ENCODE measurements at places on chromosomes 2 and 18.
A peak's percentile ranks its signal among the peaks of the same experiment; 100 is the strongest.

DNA sequence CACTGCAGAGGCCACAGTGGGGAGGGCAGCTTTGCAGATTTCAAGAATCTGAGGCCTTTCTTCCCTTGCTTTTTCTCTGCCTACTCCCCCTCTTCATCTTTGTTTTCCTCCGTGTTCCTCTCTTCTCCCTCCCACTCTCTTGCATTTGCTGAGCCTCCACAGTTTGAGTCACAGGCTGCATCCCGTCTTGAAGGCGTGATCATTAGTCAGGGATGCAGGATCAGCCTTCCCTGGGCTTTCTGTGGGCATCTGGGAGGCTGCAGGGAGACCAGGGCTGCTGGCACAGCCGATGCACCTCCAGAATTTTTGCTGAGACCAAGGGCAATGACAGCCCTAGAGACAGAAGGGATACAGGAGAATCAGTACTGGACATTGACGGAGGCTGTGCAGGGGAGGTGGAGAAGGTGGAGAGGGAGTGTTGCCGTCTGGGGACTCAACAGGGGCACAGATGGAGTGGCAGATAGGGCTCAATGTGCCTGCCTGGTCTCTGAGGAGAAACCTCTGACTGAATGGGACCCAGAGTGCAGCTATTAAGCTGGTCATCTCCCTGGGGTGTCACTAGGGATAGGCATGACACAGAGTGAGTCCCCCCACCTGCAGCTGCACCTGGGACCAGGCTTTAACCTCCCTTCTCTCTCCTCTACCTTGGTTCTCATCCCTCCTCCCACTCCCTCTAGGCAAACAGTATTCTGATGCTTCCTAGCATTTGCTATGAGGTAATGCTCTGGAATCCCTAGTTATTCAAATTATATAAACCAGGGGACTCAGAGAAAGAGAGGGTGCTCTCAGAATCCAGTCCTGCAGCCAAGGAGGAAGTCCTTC lies 29.0 kb upstream of the DNAJC27 start:
- no peak for DNase-seq

- DNase-seq, result no peak
Measured at GRCh38 chr2:128469875-128470274, 151.2 kb upstream of the HS6ST1 start.

GRCh38 chr2:230582851-230583283 lies 129.8 kb upstream of the CAB39 start:
- DNase-seq, result peak; percentile 65

DNA sequence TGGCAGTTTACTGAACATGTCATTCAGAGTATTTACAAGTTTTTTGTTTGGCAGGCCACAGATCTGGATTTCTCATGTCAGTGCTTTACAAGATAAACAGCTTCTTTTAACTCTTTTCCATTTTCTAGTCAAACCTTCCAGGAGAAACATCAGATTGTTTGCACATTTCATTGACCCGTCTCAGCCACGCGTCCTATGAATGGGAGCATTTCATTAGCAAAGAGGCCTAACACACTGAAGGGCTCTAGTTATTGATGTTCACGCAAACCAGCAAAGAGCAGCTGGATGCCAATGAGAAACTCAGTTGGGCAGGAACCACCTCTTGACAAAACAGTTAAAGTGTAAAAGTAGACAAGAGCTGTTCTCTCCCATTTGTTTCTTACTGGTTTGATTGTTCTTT lies 29.2 kb upstream of the MFF start:
- DNase-seq, result no peak

DNA sequence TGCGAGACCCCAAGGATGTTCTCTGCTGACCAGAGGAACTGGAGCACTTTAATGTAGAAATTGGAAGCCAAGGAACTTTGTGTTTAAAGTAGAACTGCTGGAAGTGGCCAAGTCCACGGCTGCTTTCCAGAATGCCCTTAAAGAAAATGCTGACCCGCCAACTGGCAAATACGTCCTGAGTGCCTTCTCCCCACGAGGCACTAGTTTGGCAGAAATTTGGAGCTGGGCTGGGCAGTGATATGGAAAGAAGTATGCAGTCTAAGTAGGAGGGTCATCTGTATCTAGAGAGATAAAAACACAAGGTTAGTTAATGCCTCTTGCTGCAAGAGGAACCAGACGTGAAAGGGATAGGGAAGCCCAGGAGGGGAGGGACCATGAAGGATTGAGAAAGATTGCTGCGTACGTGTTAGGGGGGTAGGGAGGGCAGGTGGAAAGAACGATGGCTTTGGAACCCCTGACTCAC lies 59.3 kb upstream of the RFX8 start:
- DNase-seq, result no peak

- no peak for DNase-seq
Measured at GRCh38 chr2:224405412-224405811, 3.5 kb upstream of the FAM124B start.

- no peak for DNase-seq
Measured at GRCh38 chr18:37138456-37138855, 309.5 kb downstream of the KIAA1328 start.

DNA sequence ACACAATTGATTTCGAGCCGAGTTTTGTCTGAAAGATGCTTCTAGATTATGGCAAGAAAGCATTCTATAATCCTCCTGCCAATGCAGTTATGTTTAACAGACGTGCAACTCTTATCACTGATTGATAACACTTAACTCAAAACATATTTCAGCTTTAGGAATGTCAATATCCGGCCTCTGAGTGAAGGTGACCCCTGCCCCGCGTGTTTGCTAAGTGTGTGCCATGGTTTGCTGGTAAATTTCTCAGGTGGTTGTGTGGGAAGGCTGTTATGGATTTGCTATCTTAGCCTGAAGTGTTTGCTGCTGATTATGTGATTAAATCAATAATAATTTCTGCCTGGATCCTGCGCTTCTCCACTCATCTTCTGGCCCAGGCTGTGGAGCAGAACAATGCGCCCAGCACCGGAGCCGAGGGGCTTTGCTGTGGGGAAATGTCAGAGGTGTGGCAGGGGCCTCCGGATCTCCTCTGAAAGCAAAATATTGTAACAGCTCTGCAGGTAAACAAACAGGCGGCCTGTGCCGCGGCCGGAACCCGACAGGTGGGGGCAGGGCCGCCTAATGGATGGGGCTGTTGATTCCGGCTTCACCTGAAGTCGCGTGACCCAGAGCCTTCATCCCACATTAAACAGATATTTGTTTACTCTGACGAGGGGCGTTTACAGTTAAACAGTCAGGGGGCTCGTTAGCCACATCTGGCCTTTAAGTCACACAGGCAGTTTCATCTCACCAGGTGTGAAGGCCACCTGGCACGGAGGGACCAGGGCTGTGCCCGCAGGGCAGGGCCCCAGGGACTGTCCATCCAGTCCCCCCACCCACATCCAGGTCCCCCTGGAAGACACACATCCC lies 210.7 kb upstream of the SALL3 start:
- no peak for DNase-seq

- DNase-seq, result no peak
Measured at GRCh38 chr2:178704876-178705275, 102.3 kb downstream of the TTN start.

DNA sequence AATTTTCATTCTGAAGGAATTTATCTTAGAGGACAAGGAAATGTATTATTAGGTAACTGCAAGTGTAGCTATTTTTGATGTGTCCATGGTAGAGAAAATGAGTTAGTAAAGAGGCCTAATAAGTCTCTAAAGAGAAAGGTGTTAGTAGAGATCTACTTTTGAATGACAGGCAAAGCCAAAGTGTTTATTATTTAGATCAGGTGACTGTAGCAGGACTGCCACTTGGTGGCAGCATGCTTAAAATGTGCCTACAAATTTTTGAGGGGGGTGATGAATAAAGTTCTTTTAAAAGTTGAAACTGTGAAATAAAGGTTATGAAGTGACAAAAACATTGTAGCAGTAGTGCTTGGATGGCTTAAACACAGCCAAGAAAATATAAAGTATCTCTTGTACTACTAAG lies 421.5 kb upstream of the MEIS1 start:
- DNase-seq, result no peak

DNA sequence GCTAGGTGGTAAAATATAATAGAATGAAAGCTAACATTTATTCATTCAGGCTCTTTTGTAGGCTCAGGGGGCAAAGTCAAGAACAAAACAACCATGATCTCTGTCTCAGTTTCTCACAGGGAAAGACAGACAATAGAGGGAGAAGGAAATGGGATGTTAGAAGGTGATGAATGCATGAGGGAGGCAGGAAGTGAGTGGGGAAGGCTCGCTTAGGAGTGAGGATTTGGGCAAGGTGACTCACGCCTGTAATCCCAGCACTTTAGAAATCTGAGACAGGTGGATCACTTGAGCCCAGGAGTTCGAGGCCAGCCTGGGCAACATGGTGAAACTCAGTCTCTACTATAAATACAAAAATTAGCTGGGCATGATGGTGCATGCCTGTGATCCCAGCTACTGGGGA lies 88.4 kb downstream of the CTIF start:
- no peak for DNase-seq

- DNase-seq, result no peak
Measured at GRCh38 chr18:54774981-54775665, 53.2 kb upstream of the RAB27B start.

DNA sequence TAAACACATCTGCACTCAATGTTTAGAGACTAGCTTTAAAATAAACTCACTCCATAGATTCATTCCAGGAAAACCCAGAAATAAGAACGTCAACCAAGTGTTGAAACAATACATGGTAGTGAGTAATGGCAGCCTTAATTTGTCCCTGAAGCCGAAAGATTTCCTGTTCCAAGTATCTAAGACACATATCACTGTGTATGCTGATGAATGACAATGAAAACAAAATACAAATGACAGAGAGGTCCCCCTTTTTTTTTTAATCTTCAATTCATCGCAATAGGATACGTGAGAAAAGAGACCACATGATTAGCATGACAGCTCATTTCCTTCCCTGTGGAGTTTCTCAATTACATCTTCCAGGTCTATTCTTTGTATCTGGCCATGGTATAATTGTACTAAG lies 160.5 kb upstream of the STK17B start:
- no peak for DNase-seq

DNA sequence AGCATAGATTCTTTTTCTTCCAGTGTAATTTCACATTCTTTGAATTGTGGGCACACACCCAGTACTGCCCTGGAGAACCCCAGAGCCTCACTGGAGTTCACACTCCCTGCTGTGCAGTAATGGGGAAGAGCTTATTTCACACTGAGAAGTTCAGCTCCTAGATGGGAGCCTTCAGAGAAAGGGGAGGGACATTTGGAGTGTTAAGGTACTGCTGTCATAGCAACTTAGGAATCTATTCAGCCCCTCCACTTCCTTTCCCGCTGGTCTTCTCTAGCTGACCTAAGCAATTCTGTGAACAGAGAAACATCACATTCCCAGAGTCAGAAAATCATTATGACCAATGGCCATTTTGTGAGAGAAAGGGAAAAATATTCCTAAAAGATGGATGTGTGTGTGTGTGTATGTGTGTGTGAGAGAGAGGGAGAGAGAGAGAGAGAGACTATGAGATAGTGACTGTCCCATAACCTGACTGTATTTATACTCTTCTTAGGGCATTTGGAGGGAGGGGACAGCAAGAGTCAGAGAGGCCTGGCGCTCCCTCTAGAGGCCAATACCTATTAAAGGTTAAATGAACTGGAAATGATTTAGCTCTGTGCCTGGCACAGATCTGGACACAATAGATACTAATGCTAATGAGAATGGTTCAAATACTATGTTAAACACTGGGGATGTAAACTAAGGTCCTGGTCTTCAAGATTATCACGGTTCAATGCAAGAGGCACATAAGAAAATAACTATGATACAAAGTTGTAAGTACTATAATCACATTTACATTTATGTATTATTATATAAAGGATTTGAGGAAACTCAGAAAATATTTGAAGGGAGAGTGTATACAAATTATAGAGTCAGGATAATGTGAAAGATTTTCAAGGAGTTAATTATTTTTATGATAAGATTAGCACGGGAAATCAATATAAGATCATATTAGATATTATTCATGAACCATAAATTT lies 41.5 kb upstream of the RPE start:
- peak; percentile 40 for DNase-seq

GRCh38 chr2:88669482-88670214 lies 21.8 kb upstream of the RPIA start:
- peak; percentile 57 for DNase-seq

DNA sequence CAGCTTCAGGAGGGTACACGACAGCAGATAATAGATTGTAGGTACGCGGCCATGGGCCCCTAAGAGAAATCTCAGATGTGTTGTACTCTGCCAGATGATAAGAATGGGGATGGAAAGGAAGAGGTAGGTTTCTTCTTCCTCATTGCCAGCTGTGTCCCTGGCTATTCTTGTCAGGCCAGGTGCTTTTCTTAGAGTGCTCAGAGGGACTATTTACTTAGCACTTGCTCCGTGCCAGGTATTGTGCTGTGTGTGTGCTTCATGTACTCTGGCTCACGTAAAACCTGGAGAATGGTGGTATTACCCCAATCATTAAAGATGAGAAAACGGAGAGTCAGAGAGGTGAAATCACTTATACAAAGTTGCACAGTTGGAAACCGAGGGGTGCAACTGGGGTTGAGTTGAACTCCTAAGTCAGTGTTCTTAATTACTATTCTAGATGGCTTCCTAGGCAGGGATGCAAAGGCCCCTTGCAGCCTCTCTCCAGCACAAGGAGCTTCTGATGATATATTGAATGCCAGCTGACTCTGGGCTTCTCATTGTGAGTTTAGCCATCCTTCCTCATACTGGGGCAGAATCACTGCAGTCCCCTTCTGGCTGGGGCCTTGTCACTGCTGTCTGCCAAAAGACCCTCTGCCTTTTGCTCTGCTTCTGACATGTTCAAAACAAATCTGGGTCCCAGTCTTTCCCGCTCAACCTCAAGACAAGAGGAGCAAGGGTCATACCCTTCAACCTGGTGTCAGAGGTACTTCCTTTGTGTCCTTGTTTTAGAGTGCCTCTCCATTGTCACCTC lies 60.7 kb downstream of the LYPD1 start:
- no peak for DNase-seq

GRCh38 chr2:1129982-1130381 lies 179.3 kb downstream of the SNTG2 start:
- DNase-seq, result no peak

DNA sequence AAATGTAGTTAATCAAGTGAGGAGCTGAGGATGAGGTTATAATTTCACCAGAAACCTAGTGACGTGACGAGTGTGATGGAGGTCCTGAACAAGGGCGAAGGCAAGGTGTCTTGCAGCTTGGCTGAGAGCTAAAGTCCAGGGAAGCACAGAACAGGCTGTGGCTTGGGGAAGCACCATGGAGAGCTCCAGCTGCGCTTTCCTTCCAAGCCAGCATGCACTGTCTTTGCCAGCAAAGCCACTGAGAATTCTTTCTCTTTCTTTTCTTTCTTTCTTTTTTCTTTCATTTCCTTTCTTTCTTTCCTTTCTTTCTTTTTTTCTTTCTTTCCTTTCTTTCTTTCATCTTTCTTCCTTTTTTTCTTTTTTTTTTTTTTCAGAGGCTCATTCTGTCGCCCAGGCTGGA lies 239.3 kb downstream of the FBXO15 start:
- no peak for DNase-seq

DNA sequence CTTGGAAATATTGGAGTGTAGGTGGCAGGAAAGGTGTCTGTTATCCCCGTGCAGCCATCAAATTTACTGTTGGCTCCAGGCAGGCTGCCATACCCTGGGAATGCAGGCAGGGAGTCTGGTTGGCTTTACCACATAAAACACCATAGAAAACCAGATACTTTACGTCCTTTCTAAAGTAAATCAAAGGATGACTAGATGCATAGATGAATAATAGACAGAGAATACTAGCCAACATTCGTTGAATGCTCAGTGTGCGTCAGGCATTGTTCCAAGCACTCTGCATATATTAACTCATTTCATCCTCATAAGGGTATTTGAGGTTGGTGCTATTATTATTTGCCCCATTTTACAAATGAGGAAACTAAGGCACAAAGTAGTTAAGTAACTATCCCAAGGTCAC lies 65.2 kb downstream of the VSNL1 start:
- DNase-seq, result no peak

All from GM10248 (cell line).